Stimulated activated CD8-positive, alpha-beta memory T cell treated with anti-CD3 and anti-CD28 coated beads, Interleukin-7, amount 100 ng/mL, for 48 hours (primary cell): ENCODE measurements at places on chromosomes 1 and 21.

GRCh38 chr1:110962892-110963690 lies 631 bp downstream of the LRIF1 start:
- peak; percentile 25 for DNase-seq

GRCh38 chr1:89873288-89873687 lies 52.5 kb downstream of the LRRC8D start:
- DNase-seq, result no peak

DNA sequence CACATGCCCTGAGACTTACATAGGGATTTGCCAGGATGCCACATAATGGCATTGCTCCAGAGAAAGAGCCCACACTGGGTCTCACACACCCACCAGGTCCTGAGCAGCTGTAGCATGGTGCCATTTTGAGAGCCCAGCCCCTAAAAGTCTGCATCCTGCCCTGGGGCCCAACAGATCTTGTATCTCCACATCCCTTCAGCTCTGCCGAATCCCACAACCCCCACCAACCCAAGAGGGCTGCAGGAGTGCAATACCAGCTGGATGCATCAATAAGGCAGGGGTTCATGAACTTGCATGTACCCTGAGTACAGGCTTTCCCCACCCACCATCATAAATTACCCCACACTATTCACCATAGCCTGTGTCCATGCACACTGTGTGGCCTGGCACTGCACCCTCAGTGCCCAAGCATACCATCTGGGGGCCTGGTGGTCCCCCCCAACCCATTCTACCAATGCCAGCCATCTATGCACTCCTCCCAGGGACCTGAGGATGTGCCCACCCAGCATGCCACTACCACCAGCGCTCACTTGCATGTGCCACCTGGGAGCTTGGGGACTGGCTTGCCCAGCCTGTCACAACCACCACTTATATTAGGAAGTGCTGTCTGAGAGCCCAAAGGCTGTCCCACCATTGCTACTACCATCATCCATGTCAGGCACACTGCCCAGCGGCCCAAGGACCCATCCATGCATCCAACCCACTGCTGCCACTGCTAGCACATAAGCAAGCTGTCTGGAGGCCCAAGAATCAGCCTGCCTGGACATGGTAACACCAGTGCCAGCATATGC lies 4.1 kb upstream of the KRTAP12-2 start:
- no peak for DNase-seq

- no peak for DNase-seq
Observed at GRCh38 chr21:32878661-32879060, 107.1 kb upstream of the PAXBP1 start.

DNA sequence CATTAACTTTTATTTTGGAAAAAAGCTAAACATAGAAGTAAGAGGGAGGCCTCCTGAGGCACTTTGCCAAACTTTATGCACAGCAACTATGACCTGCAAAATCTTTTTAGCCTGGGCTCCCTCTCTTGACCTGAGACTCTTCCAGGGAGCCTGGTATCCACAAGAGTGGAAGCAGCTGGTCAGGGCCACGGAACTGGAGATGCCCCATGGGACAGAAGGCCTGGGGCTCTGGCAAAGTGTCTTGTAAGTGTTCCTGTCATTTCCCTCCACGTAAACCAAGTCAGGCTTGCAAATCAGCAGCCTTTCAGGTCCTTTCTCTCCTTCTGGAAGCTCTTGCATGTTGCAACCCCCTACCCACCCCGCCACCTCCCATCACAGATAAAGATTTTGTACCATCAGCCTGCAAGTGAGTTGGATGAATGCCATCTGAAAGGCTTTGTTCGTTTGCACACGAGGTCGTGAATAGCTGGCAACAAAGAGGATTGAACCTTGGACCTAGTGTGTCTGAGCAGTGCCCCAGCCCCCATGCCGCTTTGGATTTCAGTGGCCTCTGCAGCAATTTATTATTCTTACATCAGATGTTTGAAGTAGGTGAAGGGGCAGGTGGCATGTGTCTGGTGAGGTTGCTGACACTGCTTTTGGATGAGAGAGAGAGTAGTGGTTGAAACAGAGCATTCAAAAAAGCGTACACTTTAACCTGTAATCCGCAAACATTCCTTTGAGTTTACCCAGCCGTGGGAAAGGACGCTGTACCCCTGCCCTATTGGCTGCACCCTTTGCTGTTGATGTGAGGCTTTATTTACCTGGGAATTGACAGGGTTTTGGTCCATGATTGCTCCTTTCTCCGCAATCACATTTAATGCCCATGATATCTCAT lies 91.6 kb downstream of the GALNT2 start:
- no peak for DNase-seq

DNA sequence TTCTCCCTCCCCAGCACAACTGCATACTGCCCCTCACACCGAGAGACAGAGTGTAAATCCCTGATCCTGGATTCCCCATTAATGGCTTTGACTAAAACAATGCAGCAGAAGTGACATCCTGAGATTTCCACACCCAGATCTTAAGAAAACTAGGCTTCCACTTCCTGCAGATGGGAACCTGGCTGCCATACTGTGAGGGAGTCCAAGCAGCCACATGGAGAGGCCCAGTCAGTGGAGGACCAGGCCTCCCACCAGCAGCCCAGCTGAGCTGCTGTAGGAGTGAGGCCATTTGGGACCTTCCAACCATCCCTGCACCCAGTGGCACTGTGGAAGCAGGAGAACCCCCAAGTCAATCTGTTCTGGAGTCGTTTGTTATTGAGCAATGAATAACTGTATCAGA lies 120.6 kb downstream of the CRYAA start:
- no peak for DNase-seq

- no peak for DNase-seq
Observed at GRCh38 chr1:29789221-29789909, 553.0 kb downstream of the PTPRU start.
